Activated T-helper 17 cell treated with anti-CD3 and anti-CD28 coated beads, Interleukin-2, amount 50 U/mL, for 72 hours (primary cell): ENCODE measurements at places on chromosomes 5 and 9. TPM values are rescaled to one million over a fixed set of nuclear protein-coding genes. Genes with fewer than 3 reads are reported as not detected.

GRCh38 chr9:86749161-86749893 is 198.0 kb downstream of the GAS1 start:
- no peak for ATAC-seq

GRCh38 chr5:177426566-177427210 is at the start of gene GRK6:
GRK6 (plus strand) TSS chr5:177426676; CDS start chr5:177426846, 170 bp downstream.
- ATAC-seq = peak; percentile 61

The FAT2 gene
- total RNA-seq = not detected

DNA sequence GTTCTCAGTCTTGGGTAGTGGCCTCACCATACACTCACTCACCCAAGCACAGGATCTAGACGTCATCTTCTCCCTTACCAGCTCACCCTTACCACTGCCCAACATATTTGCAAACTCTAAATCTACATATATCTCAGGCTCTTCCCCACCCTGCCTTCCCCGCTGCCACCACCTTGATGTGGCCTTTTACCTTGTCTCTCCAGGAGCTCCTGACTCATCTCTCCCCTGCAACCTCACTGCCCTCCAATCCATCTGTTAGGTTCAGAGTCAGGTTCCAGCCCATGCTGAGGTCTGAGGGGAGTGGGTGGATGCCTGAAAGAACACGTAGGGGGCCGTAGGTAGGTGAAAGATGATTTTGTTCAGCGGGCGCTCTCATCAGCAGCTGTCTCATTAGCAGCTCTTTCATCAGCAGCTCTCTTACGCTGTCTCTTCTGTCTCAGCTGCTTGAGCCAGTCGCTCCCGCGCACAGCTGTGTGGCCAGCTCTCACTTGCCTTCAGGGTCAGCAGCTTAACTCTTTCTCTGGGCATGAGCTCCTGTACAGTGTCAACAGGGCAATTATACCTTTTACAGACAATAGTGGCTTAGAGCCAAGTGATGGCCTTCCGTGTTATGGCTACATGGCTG is 23.1 kb upstream of the CKMT2 start:
- ATAC-seq = peak; percentile 81

The SPAG8 gene
- 0.58 TPM for total RNA-seq

GRCh38 chr5:131528682-131529081 is 106.3 kb downstream of the RAPGEF6 start:
- ATAC-seq = no peak

DNA sequence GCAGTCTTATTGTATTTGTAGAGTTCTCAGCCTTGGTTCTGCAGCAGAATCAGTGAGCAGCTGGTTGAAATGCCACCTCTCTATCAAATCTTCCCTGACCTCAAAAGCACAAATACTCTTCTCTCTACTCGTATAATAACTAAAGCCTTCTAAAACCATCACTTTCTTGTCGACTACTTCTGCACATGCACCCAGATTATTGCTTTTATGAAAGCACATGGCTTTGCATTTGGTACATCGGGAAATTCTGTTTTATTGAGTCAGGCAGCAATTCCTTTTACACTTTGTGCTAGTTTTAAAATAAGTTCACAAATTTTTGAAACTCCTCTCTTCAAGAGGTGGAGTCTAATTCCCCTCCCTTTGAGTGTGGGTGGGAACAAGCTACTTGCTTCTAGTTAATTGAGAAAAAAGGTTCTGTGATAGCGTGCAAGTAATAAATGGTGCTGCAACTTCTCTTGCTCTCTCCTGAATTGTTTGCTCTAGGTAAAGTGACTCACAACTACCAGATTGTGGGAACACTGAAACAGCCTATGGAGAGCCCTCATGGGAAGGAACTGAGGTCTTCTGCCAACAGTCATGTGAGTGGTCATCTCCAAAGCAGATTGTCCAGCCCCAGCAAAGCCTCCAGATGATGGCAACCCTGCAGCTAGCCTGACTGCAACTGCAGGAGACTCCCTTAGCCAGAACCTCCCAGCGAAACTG is 66.0 kb upstream of the TAF1L start:
- ATAC-seq = no peak

DNA sequence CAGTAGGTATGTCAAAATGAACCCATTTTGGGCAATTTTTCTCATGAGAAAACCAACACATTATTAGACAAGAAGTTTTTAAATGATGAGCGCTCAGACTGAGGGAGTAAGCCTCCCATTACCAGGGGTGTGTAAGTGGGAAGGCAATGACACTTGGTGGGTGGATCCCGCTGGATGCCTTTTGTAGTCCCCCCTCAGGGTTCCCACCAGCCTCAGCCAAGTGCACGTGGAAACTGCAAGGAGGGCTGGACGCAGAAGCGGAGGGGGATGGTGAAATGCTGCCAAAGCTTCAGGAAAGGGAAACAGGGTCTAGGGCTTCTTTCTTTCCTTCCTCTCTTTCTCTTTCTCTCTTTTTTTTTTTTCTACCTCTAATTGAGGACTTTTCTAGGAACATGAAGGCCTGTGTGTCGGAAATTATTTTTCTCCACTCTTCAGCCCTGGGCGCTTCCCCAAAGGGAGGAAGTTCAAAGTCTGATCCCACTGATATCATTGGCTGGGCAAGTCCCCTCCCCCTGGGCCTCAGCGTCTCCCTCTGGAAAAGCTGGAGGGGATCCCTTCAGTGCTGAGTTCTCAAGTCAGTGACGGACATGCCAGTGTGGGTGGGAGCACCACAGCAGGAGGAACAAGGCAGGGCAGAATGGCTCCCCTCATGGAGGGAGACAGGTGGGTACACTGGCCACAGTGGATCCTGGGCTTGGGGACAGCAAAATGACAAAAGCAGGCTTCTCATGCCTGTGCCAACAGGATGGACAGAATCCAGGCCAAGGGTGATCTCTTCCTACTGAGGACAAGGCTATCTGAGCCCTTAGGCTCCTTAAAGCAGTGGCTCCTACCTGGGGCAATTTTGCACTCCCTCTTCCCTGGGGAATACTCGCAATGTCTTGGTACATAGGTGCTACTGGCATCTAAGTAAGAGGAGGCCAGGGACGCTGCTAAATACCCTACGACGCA is 23.9 kb upstream of the SLC25A51 start:
- no peak for ATAC-seq

The FBXL7 gene
- total RNA-seq = not detected

The SOHLH1 gene
- total RNA-seq = not detected

DNA sequence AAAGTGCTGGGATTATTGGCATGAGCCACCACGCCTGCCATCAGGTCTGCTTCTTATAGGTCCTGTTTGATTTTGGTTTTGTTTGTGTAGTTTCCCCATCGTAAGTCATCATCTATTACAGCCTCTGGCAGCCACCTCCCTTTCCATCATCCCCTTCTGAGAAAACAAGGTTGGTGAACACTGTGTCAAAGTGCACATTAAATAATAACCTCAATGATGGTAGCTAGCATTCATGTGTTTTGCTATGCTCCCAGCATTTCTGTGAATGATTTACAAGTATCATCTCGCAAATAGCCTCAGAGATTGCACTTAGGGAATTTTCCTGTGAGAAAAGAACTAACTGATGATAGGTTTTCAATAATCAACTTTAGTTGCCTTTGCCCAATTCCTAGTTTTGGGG is 9.9 kb downstream of the PRUNE2 start:
- ATAC-seq = no peak

The C5orf58 gene
- not detected for total RNA-seq
